ENCODE measurements at places on chromosomes 2 and 18. TPM values are rescaled to one million over a fixed set of nuclear protein-coding genes. Genes with fewer than 3 reads are reported as not detected.

DNA sequence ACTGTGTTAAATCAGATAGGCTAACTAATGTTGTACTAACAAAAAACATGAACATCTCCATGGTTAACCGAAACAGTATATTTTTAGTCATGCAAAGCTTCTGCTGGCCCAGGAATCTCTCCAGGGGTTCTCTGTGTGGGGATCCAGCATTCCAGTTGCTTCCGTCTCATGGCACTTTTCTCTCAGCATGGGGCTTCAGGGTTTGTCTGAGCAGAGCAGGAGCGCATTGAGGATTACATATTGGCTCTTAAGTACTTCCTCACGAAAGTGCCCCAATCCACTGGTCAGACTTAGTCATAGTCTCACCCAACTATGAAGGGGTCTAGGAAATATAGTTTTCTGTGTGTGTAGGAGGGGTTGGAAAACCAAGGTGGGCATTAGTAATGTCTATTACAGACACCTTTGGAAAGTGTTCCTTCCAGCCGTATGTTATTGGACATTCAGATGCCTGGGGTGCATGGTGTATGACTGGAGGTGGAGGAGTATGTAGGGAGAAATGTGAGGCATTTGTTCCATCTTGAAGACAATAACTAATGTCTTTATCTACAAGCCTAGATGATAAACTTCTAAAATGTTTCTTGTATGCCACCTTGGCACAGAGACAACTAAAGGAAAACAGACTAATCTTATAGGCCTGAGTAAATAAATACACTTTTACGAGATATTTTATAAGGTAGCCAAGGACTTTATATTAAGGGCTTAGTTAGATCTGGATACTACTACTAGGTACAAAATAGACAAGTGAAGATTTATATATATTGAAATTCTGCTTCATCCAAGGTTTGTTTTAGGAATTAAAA lies 123.8 kb upstream of the ZEB2 start:
- DNase-seq = no peak

GRCh38 chr2:170039401-170040172 lies 138.4 kb upstream of the MYO3B start:
- no peak for DNase-seq

DNA sequence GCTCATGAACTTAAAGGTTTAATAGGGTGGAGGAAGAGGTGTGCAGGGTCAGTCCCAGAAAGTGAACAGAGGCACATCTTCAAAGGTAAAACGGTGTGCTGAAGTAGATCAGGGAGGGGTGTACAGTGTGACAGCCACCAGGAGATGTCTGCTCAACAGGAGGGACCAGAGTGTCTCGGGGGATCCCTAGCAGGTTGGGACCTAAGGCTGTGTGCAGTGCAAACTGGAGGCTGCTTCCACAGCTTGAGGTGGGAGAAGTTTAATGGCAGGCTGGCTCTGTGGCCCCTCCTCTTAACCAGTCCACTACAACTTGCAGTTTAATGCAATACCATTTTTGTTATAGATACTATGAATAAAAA lies 33.2 kb downstream of the PLA2R1 start:
- no peak for DNase-seq

GRCh38 chr2:208360259-208361076 lies 46.1 kb upstream of the PTH2R start:
- no peak for DNase-seq

DNA sequence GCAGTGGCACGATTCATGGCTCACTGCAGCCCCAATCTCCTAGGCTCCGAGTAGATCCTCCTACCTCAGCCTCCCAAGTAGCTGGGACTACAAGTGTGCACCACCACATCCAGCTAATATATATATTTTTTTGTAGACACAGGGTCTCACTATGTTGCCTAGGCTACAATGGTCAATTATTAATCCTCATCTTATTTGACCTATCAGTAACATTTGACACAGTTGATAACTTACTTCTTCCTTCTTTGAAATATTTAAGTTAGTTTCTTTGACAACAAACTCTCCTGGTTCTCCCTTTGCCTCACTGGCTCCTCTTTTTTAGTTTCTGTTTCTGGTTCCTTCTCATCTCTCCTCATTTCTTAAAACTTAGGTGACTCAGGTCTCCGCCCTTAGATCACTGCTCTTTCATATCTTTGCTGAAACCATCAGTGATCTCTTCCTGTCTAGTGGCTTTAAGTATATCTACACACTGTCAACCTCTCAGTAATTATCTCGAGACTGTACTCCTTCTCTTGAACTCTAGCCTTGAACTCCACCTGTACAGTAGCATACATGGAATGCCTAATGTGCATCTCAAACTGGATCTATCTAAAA lies 11.5 kb downstream of the PGAP1 start:
- peak; percentile 15 for DNase-seq

DNA sequence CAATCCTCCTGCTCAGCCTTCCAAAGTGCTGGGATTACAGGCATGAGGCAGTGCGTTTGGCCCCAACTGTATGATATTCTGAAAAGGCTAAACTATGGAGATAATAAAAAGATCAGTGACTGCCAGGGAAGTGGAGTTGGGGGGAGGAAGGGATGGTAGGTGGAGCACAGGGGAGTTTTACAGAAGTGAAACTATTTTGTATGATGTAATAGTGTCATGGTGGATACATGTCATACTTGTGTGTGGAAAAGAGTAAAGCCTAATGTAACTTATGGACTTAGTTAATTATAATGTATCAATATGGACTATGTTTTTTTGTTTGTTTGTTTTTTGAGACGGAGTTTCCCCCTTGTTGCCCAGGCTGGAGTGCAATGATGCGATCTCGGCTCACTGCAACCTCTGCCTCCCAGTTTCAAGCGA lies 2.9 kb upstream of the GGCX start:
- DNase-seq = peak; percentile 75

DNA sequence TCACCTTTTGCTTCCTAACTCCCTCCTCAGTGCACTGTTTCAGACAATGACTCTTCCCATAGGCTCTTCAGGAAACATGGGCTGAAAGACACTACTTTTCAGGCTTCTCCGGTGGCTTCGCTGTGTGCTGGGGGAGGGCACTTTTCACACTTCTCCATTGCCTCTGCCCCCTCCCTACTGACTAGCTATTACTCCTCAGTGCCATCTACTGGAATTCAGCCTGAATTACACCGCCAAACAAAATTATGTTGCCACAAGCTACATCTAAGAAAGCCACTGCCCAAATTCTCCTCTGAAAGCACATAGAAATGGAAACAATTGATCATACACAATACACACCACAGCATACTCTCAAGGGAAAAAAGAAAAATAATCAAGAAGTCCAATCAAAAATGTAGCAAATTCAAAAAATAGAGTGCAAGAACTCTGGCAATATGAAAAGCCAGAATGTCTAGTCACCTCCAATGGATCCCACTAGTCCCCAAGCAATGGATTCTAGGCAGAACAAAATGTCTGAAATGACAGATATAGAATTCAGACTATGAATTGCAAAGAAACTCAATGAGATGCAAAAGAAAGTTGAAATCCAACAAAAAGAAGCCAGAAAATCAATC lies 1139.4 kb upstream of the GYPC start:
- DNase-seq = no peak

DNA sequence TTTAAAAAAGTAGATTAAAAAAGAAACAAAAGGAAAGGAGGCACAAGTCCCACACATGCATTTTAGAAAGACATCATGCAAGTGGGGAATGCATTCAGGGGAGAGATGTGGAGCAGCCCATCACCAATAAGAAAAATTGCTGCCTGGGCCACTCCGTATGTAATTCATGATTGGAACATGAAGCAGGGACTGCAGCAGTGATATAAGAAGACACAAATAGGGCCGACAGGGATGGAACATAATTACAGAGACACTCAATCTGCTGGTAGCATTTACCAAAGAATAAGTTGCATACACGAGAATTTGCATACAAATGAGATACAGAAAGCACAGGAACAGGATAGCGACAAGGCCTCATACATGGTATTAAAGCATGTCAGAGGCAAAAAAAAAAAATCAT lies 6.5 kb upstream of the AFF3 start:
- DNase-seq = no peak

- no peak for DNase-seq
Measured at GRCh38 chr2:202204855-202205254, 33.5 kb downstream of the SUMO1 start.

DNA sequence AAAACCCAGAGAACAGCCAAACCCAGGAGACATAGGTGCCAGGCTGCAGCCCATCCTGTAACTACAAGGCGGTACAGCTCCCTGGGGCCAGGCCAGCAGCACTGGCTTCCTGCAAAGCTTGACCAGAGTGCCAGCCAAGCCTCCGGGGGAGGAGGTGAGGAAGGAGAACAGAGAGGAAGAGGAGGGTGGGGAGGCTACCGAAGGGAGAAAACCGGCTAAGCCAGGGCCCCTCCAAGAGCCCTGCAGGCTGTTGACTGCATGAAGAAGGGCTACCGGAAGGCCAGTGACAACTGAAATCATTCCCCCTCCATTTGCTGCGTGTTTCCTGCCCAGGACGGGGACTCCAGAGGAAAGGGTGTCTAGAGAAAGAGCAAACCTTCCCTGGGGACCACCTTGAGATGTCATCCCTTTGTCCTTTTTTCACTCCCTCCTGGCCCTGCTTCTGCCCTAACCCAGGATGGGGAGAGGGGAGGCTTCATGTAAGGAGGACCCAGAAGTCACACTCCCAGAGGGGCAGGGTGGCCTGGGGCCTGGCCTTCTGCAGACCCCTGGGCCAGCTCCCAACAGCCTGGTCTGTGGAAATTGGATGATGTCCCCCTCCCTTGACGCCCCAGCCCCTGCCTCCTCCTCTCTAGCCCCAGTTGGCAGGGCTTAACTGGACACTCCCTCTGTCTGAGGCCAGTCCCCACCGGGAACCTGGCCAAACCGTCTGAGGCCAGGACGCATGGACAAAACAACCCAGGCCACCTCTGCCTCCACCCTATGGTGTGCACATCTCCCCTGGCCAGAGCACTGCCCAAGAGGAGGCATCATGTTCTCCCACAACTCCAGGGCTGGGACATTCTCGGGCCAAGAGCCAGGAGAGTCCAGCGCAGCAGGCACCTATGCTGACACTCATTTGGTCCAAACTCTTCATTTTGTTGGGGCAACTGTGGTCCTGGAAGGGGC lies 207.8 kb downstream of the CYP26B1 start:
- DNase-seq = no peak

DNA sequence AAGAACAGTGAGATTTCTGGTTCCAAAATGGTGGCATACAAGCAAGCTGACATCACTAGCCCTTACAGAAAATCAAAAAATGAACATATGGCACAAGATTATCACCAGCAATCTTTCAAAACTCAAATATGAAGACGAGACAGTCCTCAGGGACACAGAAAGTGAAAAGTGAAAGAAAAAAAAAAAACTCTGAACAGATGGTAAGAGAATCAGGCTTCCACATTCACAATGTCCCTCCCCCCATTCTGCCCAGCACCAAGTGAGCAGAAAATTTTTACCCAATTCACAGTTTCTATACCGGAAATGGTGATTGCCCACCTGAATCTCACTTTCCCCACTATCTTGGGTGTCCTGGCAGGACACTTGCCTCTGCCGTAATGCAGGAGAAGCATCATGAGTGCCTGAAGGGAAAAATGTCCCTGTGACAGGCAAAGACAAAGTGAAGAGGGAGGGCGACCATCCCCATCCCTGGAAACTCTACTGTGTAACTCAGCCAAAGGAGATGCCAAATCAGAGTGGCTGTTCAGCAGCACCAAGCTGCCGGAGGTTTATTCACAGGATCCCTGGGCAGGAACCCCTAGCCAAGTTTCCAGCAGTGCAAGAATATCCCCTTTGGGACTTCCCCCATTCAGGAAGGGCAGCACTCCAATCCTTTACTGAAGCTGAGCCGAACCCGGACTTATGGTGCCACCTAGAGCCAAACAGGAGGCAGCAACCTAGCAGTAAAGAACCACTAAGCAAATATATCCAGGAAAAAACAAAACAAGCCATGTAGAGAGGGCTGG lies 312.2 kb downstream of the LRATD1 start:
- no peak for DNase-seq

- no peak for DNase-seq
Measured at GRCh38 chr2:160417745-160418397, 75.7 kb downstream of the RBMS1 start.

DNA sequence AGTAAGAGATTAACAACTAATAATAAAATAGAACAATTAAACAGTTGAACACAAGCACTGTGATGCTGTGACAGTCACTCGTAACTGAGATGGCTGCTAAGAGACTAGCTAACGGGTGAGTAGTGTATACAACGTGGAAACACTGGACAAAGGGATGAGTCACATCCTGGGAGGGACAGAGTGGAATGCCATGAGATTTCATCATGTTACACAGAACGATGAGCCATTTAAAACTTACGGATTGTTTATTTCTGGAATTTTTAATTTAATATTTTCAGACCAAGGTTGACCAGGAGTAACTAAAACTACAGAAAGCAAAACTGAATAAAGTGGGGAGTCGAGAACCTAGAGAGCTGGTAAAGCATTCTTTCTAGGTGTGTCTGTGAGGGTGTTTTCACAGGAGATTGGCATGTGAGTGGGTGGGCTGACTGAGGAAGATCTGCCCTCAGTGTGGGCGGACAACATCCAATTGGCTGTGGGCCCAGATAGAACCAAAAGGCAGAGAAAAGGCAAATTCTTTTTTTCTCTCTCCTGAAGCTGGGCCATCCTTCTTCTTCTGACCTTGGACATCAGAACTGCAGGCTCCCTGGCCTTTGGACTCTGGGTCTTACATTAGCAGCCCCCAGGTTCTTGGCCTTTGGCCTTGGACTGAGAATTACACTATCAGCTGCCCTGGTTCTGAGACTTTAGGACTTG lies 14.6 kb downstream of the TMSB10 start:
- DNase-seq = peak; percentile 52

DNA sequence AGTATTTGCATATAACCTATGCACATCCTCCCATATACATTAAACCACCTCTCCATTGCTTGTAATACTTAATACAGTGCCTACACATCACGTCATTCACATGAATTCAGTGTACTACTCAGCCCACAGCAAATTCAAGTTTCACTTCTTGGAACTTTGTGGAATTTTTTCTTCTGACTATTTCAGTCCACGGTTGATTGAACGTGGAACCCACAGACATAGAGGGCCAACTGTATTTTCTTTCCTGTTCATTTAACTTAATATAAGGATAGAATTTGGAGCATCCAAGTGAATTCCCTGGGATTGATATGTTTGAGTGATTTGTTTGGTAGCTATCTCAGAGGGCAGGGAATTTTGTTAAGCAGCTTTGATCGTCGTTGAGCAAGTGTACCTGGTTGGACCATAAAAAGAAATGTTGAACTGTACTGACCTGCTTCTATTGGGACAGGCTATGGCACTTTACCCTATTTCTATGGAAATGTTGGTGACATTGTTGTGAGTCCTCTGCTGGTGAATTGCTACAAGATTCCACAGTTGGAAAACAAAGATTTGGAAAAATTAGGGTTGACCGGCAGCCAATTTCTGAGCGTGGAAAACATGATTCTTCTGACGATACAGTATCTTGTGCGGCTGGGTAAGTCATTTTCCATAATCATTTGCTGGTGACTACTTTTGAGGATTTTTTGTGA lies 156.6 kb downstream of the ESCO1 start:
- DNase-seq = no peak

GRCh38 chr2:12737738-12738485 lies 21.2 kb downstream of the TRIB2 start:
- DNase-seq = no peak

DSG1 gene
- total RNA-seq = not detected

GREB1 gene
- total RNA-seq = 0.39 TPM

TMEFF2 gene
- not detected for total RNA-seq

DOK1 gene
- total RNA-seq = 41.4 TPM

ZC3H8 gene
- total RNA-seq = 27.2 TPM

SEPTIN2 gene
- 270 TPM for total RNA-seq

TRIM54 gene
- not detected for total RNA-seq

TDRD15 gene
- 1.1 TPM for total RNA-seq

TOGARAM2 gene
- 0.58 TPM for total RNA-seq

SMYD5 gene
- 41.0 TPM for total RNA-seq

ARHGAP25 gene
- 207 TPM for total RNA-seq

MTERF4 gene
- 159 TPM for total RNA-seq

PAIP2B gene
- 10.1 TPM for total RNA-seq

LIMS4 gene
- total RNA-seq = 0.47 TPM

RNF152 gene
- total RNA-seq = 0.49 TPM
